ENCODE measurements at places on chromosomes 13 and 19.

DNA sequence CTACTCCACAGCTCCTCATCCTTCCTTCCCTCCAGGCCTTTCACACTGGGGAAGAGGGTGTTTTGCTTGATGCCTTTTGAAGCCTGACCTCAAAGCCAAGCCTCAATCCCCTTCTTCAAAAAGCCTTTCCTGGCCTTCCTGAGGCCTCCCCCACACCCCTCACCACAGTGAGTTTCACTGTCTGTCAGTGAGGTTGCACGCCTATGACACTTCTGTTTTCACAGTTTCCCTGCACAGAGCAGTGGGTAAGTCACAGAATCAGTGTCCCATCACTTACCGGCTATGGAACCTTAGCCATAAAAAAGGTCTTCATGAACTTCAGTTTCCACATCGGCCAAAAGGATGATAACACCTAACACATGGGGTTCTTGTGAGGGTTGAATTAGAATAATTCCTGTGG is 371.4 kb downstream of the UQCRFS1 start:
- DNase-seq: no peak

- no peak for DNase-seq
Observed at GRCh38 chr19:7722231-7722651, 9.7 kb downstream of the CLEC4G start.

- DNase-seq: no peak
Observed at GRCh38 chr13:32845952-32846950, 170.0 kb upstream of the KL start.

GRCh38 chr19:33204136-33204973 is 10.2 kb downstream of the LRP3 start:
- no peak for DNase-seq

DNA sequence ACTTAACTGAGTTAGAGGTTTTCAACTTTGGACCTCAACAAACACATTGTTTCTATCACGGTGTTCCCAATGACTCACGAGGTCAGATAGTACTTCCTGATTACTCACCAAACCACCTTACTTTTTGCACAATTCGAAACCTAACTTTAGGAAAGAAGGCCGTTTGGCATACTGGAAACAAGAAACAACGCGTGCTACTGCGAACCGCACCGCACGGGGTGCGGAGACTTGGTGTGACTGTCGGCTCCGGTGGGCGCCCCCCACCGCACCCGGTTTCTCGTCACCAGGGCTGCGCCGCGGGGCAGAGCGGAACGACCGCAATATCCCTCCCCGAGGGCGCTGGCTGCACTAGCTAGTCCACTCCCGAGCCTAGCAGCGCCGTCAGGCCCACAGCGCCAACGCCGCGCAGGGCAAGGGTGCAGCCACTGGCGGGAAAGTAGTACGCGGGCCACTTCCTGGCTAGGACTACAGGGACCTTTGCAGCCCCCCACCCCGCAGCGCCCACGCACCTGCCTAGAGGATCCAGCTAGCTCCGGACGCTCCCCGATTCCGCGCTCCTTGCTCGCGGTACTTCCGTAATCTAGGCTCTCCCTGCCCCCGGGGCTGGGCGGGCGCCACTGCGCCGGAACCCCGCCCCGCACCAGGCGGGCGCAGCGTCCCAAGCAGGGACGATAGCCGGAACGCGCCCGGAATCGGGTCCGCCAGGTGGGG is at the start of gene PARP4:
Gene PARP4 (minus strand): TSS at position 582 of the 711 bp plus-strand sequence. CDS start 9,002 bp downstream, outside the sequence.
- peak; percentile 35 for DNase-seq

- no peak for DNase-seq
Observed at GRCh38 chr19:33231511-33231910, 5.9 kb upstream of the SLC7A10 start.

DNA sequence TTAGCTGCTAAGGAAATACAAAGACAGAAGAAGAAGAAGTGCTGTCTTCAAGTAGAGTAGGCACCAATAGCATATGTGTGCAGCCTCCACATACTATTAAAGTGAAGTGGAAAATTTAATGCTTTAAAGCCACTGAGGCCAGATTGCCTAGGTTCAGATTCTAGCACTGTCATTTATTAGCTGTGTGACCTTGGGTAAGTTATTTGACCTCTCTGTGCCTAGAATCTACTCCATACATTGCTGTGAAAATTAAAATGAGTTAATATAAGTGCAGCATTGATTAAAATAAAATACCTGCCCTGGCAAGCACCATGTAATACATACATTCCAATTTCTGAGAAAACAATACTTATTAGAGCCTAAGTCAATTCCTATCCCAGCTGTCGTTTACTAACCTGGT is 110.5 kb downstream of the FRY start:
- no peak for DNase-seq

DNA sequence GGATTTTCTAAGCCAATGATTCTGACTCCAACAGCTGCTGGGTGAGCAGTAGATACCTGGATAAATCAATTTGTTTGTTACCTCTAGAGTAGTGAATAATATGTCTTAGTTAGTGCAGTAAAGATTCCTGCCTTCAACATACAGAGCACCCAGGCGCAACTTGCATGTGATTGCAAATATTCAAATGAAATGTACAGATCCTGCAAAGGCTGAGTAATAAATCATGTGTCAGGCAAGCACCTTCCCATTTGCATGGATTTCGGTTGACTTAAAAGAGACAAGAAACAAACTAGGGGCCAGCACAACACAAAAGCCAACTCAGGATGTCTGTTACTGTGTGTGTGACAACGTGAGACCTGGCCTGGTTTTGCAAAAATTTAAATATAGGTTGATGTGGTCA is 79.7 kb downstream of the TNFSF11 start:
- DNase-seq: no peak

DNA sequence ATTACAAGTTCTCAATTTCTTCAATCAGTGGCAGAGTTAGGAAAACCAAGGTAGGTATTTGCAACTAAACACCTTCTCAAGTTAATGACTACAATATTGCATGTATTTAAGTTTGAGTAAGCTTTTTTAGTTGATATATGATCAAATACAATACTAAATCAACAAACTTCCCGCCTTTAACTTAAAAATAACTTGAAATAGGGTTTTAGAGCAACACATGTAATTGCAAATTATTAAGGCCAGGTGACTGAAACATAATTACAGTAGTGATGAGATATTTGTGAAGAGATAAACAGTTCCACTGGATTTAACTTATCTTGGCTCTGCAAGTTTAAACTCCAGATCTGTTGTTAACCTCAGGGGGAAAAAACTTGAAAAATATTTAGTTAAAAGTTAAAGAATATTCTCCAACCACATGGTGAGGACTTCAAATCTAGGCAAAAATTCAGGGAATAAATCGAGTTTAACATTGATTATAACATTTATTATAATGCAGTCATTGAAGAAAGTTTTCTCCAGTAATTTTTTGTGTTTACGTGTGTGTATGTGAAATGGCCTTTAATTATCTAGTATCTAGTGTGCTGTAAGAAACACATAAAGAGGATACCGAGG is 3.6 kb downstream of the DACH1 start:
- DNase-seq: no peak

- no peak for DNase-seq
Observed at GRCh38 chr13:29548722-29549121, 46.8 kb downstream of the SLC7A1 start.

Measured in GM12864 (cell line).